ENCODE measurements at places on chromosomes 2 and 18.

GRCh38 chr18:10783941-10784340 is 258.1 kb downstream of the NAPG start:
- no peak for DNase-seq

DNA sequence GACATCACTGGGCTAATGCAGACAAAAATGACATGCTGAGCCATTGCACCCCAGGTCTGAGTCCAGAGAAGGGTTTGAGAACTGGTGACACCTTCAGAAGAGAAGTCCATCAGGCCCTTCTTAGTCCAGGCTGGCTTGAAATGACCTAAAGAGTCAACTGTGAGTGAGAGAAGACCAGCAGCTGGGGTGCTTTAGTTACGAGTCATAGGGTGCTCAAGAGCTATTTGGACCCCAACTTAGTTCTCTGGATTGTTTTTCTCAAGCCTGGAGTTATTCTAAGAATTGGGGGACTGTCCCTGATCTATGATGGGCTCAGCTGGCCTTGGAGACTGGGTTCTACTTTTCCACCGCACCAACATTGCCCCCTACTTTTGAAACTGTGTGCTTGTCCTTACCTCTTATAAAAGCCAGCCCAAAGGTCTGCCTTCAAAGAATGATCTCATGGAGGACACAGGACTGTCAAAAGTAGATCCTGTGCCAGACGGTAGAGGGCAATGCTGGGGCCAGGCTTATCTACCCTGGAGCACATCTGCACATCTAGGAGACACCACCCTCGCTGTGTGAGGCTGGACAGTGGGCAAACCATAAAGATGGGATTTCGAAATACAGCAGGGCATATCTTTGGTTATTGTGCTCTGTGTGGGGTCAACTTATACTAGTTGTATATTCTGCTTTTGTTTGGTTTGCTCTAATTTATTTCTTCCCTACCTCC is 333.0 kb upstream of the SLC14A2 start:
- DNase-seq: no peak

DNA sequence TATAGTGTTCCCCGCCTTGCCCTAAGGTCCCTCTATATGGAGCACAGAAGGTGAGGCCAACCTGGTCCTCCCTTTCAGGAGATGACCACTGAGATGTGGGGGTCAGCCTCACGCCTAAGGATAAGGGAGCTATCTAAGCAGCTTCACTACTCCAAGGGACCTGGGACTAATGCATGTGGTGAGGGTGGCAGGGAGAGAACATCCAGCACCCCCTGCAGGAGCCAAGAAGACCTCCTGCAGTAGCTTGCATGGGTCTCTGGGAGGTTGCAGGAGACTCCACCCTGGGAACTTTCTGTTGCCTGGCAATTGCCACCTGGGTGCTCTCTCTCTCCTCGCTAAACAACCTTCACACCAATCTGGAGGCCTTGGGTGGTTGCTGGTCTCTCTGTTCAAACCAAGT is 93.0 kb upstream of the KLHL29 start:
- no peak for DNase-seq

DNA sequence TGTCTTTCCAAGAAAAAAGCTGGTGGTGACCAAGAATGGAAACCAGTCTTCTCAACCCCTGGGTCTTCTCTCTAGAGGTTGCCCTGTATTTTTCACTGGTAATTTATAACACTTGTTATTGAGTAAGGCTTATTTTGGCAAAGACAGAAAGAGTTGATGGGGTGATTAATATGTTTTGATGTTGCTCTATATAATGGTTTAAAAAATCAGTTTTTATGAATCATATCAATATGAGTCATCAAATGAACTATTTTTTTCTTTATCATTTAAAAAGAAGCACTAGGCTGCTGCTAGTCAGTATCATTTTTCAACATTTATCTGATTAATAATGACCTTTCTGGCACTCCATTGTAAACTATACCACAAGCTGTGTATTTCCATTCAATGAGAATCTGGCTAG is 1142.2 kb downstream of the LRP1B start:
- no peak for DNase-seq

- no peak for DNase-seq
Observed at GRCh38 chr2:70371753-70372152, 69.9 kb upstream of the FAM136A start.

DNA sequence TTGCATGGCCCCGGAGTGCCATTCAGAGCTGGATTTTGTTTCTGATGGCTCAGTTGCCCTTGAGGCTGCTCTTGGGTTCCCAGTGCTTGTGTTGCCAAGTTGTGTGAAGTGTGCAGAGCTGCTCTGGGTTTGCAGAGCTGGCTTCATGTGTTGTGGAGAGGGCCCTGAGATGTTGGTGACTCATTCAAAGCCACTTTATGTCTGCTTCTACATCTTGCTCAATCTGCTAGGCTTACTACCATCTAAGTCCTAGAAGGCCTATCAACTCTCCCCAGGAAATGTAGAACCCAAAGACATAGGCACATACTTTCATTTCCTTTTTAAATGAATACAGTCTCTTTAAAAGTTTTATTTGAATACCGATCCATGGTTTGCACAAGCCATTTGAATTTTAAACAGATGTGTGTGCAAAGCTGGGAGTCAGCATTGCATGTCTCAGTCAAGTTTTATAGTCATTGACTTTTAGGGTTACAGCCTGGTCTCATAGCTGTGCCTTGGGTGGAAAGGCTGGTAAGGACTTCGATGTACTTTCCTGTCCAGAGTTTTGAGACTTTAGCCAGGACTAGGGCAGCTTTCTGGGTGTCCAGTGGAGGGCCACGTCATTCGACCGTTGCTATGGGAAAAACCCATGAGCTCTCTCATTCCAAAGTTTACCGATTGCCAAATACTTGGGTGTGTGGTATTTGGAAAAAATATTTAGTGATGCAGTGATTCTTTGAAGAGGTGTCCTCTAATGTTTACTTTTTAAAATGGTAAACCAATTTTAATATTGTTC is 105.0 kb downstream of the LTBP1 start:
- no peak for DNase-seq

DNA sequence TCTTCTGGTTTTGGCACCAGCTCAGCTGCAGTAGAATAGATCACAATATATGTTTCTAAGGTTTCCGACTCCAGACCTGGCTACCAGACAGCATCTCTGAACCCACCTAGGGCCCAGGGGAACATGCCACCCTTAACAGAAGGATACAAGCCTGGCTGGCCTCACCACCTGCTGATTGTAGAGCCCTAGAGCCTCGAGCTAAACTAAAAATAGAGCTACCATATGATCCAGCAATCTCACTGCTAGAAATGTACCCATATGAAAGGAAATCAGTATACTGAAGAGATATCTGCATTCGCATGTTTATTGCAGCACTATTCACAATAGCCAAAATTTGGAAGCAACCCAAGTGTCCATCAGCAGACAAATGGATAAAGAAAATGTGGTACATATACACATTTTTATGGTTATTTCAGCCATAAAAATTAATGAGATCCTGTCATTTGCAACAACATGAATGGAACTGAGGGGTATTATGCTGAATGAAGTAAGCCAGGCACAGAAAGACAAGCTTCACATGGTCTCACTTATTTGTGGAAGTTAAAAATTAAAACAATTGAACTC is 242.4 kb upstream of the SLC39A10 start:
- DNase-seq: no peak

DNA sequence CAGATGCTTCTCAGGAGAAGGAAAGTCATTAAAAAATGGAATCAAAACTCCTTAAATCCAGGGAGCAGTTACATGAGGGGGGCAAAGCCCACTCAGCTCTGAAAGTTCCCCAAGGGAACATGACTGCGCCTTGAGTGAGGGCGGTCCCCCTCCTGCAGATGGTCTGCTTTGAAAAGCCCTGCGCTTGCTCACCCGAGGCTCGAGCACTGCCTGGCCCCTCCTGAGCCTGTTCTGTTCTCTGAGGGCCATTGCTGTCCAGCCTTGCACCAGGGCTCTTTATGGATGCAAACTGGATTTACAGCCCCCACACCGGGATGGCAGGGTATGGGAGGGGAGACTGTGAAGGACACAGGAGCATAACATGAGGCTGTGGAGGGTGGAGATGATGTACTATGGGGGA is 37.8 kb upstream of the DNMT3A start:
- no peak for DNase-seq

DNA sequence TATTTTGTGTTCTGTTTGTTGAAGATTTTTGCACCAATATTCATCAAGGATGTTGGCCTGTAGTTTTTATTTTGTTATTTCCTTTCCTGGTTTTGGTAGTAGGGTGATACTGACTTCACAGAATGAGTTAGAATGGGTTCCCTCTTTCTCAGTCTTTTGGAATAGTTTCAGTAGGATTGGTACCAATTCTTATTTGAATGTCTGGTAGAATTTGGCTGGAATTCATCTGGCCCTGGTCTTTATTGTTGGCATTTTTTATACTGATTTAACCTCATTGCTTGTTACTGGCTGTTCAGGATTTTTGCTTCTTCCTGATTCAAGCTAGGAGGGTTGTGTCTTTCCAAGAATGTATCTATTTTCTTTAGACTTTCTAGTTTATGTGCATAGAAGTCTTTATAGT is 263.7 kb downstream of the SOX11 start:
- DNase-seq: no peak

DNA sequence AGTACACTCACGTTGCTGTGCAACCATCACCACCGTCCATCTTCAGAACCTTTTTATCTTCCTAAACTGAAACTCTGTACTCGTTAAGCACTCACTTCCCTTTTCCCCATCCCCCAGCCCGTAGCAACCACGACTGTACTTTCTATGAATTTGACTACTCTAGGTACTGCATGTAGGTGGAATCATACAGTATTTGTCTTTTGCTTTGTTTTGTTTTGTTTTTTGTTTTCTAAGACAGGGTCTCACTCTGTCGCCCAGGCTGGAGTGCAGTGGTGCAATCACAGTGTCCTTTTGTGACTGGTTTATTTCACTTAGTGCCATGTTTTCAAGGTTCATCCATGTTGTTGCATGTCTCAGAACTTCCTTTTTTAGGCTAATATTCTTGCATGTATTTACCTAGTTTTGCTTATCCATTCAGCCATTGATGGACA is 7.0 kb upstream of the TYMS start:
- peak; percentile 8 for DNase-seq

DNA sequence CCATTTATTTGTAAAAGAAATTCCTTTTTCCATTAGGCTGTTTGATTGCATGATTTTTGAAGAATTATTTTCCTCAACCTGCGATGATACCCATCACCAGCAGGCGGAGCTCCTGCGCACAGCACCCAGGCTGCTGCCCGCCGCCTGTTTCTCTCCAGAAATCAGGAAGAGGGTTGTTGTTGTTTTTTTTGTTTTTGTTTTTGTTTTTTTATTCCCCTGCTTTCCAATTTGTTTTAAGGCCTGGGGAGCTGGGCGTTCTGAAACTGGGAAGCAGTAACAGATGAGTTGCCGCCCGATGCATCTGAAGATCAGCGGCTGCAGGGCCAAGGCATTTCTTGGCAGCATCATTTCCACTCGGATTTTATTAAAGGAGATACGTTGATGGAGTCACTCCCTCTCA is 132.1 kb downstream of the MBP start:
- peak; percentile 55 for DNase-seq

DNA sequence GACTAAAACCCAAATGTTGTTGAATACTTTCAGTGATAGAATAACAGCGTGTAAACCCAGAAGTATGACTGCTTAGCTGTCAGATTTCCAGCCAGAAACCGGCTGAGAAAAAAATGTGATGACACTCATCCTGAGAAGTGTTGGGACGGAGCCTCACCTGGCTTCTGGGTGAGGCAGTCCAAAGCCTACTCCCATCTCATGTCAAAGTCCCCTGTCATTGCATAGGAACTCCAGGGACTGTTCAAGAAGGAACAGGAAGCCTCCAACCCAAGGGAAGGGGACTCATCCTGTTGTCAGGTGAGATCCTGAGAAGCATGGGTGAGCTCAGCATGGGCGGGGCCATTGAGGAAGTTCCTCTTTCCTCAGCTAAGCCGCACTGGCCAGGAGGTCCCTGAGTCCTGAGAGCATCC is 11.3 kb upstream of the CHRNA1 start:
- no peak for DNase-seq

- peak; percentile 74 for DNase-seq
Observed at GRCh38 chr2:207143215-207144172, 22.3 kb downstream of the KLF7 start.

DNA sequence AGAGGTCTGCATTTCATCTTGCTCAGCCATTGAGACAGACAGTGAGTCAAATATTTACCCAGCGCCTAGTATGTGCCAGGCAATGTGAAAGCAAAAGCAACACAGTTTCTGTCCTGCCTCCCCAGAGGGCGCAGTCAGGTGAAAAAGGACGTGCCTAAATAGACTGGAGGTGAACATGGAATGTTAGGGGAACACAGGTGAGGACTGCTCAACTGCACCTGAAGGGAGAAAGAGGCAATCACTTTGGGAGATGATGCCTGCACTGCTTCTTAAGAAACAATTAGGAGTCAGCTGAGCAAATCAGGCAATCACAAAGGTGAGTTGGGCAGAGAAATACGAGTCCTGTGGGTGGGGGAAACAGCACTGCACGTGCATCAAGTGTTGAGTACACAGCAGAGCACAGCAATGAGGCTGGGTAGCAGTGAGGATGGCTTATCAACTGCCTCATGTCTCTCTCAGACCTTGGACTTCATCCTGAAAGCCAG is 218.3 kb upstream of the SMAD7 start:
- DNase-seq: peak; percentile 39

GRCh38 chr2:231007286-231008098 is 11.6 kb downstream of the SPATA3 start:
- DNase-seq: no peak

GRCh38 chr2:28342081-28342967 is 50.3 kb upstream of the FOSL2 start:
- no peak for DNase-seq

All from CD4-positive, alpha-beta T cell treated with Interleukin-12 subunit alpha and Interleukin-12 subunit beta, for 1 hour (primary cell).